COR-L47 (cell line): ENCODE measurements at places on chromosomes 3 and 15.

DNA sequence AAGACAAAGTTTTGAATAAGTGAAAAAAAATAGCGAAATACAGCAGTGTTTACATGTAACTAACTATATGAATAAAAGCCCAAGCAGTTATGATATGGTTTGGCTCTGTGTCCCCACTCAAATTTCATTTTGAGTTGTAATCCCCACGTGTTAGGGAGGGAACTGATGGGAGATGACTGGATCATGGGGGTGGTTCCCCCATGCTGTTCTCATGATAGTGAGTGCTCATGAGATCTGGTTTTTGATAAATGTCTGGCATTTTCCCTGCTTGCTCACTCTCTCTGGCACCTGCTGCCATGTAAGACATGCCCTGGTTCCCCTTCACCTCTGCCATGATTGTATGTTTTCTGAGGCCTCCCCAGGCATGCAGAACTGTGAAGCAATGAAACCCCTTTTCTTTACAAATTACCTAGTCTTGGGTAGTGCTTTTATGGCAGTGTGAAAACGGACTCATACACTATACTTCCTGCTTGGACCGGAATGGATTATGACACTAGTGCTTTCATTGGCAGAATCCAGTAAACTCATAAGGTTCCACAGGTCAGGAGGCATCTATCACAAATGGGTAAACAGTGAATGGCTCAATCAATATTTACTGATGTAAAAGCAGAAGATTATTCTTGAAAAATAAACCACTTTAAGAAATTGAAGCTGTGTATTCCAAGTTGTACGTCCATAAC, 192.1 kb downstream of the CBLB start:
- no peak for DNase-seq

DNA sequence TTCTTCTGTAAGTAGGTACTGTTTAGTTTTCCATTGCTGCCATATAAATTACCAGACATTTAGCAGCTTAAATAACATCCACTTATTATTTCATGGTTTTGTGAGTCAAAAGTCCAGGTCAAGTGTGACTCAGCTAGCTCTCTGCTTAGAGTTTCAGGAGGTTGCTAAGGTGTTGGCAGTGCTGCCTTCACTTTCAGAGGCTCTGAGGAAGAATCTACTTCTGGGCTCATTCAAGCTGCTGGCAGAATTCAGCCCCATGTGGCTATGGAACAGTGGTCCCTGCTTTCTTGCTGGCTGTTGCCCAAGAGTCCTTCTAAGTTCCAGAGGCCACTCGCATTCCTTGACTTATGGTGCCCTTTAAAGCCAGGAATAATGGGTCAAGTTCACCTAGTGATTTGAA, 4.5 kb downstream of the CFAP44 start:
- no peak for DNase-seq

DNA sequence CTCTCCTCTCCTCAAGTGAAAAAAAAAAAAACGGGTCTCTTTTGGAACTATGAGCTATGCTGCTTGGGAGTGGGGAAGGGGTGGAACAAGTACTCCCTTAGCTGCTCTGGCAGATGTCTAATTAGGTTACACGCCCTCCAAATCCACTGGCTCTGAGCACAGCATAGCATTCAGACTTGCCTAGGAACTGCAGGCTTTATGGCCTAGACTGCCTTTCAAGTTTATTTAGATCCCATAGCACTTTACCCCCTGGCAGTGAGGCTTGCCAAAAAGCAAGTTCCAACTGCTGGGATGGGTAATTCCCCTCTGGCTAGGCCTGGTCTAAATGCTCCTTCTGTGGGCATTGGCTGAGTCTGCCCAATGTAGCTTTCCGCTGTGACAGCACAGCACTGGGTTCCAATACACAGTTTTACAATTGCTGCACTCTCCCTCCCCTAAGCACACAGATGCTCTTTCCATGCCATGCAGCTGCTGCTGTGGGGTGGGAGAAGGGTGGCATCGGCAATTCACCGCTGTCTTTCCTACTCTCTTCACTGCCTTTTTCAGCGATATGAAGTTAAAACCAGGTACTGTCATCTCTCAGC, 152.8 kb downstream of the KCNAB1 start:
- DNase-seq, result no peak

DNA sequence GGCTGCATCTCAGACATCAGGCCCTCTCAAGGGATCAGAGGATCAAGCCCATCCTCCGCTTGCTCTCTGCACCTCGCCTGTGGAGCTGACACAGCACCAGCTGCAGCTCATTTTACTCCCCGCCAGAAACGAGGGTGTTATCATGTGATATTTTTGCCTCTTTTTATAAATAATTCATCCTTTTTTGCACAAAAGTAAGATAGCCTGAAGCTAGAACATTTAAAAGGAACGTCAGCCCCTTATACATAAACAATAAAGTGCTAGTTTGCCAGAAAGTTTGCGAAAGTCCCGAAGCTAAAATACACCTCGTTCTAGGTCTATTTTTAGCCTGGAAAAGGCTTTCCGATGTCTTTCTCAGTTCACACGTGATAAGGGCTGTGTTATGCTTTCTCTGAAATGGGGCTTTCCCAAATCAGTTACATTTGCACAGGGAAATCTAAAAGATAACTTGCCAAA, 9.6 kb upstream of the FAM174B start:
- no peak for DNase-seq

DNA sequence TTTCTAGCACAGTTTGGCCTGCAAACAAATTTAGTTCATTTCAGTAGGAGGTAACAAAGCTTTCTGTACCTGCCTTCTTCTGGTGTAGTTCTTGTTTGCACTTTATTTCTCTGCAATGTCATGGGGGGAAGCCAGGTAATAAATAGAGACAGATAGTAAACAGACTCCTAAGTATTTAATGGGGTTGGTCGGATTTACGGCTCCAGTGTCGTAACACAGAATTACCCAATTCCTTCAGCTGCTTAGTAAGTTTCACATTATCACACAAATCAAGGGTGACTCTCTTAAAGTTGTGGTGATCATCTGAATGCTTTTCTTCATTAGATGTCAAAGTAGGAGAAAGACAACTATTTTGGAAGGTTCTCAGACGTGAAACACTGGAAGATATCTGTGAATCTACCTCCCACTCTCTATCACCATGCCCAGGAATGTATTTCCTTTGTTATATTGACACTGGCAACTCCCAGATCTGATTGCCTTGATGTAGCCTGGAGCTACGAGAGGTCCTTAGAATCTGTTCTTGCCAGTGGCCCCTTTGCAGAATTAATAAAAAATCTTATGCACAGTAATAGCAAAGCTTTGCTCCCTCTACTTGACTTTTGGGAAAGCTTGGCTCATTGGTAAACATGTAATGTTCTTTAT, 25.0 kb upstream of the TMC3 start:
- DNase-seq, result no peak

DNA sequence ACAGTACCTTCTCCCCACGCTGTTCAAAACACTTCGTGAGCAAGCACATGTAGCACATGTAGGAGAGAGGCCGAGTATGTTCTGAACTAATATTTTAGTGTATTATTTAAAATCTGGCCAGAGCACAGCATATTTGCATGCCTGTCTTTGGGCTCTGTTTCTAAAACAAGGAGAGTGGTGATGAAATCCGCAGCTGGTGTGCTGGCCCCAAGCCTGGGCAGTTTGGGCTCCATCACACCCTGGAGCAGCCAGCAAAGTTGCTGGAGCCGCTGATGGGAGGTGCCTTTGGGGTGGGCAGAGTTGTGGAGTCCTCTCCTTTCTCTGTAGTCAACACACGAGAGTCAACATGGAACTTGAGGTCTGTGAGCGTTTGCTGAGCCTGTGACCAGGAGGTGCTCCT, 116.6 kb downstream of the SLCO3A1 start:
- DNase-seq, result no peak

DNA sequence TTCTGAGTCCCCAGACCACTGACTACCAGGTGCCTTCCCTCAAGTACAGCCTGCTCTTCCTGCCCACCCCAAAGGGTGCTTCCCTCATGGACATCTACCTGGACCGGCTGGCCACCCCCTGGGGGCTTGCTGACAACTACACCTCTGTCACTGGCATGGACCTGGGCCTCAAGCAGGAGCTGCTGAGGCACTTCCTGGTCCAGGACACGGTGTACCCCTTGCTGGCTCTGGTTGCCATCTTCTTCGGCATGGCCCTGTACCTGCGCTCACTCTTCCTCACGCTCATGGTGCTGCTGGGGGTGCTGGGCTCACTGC, 9.3 kb downstream of the DISP2 start:
- DNase-seq, result no peak
